ENCODE measurements at places on chromosomes 2 and 18. TPM values are rescaled to one million over a fixed set of nuclear protein-coding genes. Genes with fewer than 3 reads are reported as not detected.

Gene ANO7
- total RNA-seq = 3.8 TPM

Gene HOXD12
- total RNA-seq = 0.27 TPM

Gene MOGAT1
- not detected for total RNA-seq

Gene ATP6V1C2
- 0.09 TPM for total RNA-seq

Gene NYAP2
- not detected for total RNA-seq

Gene NT5C1B
- not detected for total RNA-seq

Gene CPLX4
- not detected for total RNA-seq

Gene ZCCHC2
- total RNA-seq = 16.7 TPM

Gene MEMO1
- 49.5 TPM for total RNA-seq

GRCh38 chr2:147488472-147488871 lies 356.4 kb upstream of the ACVR2A start:
- peaks cover 8% of the 10 kb centered on the region for H3K27me3 ChIP-seq
- no peaks in the 10 kb centered on the region for H3K36me3 ChIP-seq

GRCh38 chr18:11956371-11957308 lies 24.7 kb upstream of the IMPA2 start:
- no peak for DNase-seq
- no peak overlapping the region for H3K4me3 ChIP-seq
- no peak overlapping the region for H3K27ac ChIP-seq
- peaks cover 14% of the 10 kb centered on the region for H3K4me1 ChIP-seq

DNA sequence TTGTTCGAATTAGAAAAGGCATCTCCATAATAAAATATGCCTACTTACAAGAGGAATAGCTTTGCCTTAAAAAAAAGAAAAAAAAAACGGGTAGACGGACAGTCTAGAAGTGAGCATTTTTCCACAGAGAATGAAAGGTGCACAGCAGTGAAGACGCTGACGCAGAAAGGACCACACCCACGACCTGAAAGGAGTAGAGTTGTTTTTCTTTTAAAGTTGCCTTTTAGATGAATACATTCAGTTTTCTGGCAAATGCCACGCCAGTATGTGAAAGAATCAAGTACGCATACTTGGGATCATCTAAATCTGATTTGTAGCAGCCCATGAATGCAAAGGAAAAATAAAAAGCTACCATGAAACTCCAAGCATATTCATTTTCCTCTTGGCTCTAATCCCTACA lies 809.2 kb upstream of the SOX11 start:
- peaks cover 11% of the 10 kb centered on the region for H3K4me1 ChIP-seq
- no peak overlapping the region for H3K27ac ChIP-seq
- no peak for DNase-seq
- H3K36me3 ChIP-seq = no peaks in the 10 kb centered on the region

DNA sequence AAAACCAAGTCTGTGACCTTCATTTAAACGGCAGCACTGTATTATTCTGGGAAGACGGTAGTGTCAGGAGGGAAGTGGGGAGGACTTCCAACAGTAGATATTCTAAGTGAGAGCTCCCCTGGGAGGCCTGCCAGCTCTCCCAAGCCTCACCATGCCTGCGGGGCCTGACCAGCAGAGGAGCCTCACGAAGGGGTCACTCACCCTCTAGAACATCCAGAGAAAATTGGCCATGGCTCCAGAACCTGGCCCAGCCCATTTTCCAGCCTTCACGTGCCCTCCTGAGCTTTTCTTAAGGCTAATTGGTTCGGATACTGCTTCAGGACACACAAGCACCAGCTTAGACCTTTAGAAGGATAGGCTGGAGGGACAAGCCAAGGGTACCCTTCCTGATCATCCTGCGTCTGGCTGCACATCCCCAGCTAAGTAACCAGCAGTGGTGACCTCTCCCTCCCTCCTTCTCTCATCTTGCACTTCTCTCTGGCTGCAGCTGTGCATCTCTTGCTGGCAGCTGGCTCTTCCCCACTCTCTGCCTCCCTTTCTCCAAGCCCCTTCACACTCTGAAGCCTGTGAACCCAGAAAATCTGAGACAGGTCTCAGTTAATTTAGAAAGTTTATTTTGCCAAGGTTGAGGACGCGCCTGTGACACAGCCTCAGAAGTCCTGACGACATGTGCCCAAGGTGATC lies 120.1 kb upstream of the PKDCC start:
- no peaks in the 10 kb centered on the region for H3K27me3 ChIP-seq
- H3K4me1 ChIP-seq = peaks cover 62% of the 10 kb centered on the region
- H3K27ac ChIP-seq = peak overlapping the region; percentile 59
- no peak for DNase-seq
- peaks cover 1% of the 10 kb centered on the region for H3K36me3 ChIP-seq

DNA sequence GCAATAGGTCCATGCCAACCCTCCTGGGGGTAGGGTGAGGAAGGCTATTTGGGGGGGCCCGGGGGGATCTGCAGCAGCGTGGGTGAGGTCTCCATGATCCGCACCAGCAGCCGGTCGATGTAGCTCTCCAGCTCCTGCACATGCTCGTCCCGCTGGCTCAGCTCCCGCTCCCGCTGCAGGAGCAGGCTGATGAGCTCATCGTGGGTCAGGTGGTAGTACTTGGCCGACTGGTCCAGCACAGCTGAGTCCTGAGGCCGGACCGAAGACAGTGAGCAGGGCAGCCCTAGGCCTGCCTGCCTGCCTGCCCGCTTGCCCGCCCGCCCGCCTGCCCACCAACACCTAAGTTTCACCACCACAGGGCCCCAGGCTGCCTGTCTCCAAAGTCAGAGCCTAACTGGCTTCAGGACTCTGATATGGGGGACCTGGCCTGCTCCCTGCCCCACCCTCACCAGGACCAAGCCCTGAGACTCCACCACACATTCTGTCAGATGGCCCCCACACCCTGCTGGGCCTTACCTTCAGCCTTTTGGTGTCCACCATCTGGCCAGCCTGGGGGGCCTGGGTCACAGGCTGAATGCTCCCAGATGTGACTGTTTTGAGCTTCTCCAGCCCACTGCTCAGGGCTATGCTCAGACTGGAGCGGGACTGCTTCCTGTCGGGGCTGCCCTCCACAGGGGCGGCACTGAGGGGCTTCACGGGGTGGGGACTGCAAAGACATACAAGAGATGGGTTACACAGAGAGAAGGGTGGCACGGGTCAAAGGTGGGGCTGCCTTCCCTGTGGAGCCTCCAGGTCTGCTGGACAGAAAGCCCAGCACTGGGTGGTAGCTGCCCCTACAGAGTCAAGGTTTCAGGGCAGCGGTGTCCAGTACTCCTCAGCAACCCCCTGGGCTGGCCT lies 4.2 kb upstream of the SFXN5 start:
- no peak for DNase-seq
- H3K36me3 ChIP-seq = peaks cover 7% of the 10 kb centered on the region
- H3K4me1 ChIP-seq = peaks cover 11% of the 10 kb centered on the region
- H3K4me3 ChIP-seq = no peak overlapping the region
- H3K27ac ChIP-seq = no peak overlapping the region
- no peaks in the 10 kb centered on the region for H3K27me3 ChIP-seq

- H3K36me3 ChIP-seq = peaks cover 3% of the 10 kb centered on the region
- H3K27ac ChIP-seq = no peak overlapping the region
- H3K27me3 ChIP-seq = no peaks in the 10 kb centered on the region
- H3K4me1 ChIP-seq = peaks cover 7% of the 10 kb centered on the region
- DNase-seq = no peak
- no peak overlapping the region for H3K4me3 ChIP-seq
Observed at GRCh38 chr2:169511818-169512217, 2.3 kb downstream of the KLHL41 start.

- no peak overlapping the region for H3K27ac ChIP-seq
- H3K36me3 ChIP-seq = no peaks in the 10 kb centered on the region
- H3K27me3 ChIP-seq = no peaks in the 10 kb centered on the region
- peaks cover 11% of the 10 kb centered on the region for H3K4me1 ChIP-seq
Observed at GRCh38 chr18:41165625-41166024, 789.4 kb upstream of the PIK3C3 start.

DNA sequence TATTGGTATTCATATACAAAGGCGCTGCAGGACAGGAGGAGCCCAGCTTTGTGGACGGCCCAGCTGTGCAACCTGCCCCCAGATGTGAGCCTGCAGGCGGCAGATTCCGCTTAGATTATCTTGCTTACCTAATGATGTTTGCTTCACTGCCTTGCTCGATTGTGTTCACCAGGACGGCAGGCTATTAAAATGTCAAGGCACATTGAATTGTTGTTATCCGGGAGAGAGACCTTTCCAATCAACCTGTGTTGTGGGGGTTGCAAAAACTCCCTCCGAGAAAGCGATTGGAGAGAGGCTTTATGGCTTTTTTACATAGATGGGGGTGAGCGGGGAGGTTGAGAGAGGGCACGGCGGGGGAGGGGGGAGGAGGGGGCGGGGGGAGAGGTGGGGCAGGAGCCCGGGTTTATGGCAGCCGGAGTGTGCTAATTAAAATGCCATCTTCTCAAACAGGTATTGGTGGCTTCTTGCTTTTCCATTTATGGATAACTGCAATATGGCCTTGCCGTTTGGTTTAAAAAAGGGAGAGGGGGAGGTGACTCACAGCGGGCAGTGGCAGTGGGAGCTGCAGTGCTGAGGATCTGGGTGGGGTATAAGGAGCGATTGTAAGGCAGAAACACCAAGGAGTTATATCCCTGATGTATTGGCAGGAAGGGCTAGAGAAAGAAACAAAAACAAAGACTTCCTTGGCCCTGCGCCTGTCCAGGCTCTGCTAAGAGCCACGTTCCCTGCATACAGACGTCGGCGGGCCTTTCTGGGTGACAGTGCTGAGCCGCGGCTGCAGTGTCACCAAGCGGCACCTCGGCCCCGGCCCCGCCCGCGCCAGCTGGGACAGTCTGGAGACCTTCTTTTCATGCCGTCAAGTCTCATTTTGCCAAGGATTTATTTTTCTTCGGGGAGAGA lies 97.2 kb downstream of the INSIG2 start:
- H3K4me1 ChIP-seq = peaks cover 18% of the 10 kb centered on the region
- DNase-seq = no peak
- H3K36me3 ChIP-seq = no peaks in the 10 kb centered on the region
- peaks cover 13% of the 10 kb centered on the region for H3K27me3 ChIP-seq
- peak overlapping the region; percentile 96 for H3K27ac ChIP-seq

GRCh38 chr2:100921685-100922161 lies 80.4 kb upstream of the RPL31 start:
- H3K36me3 ChIP-seq = no peaks in the 10 kb centered on the region
- no peak overlapping the region for H3K27ac ChIP-seq
- no peak overlapping the region for H3K4me3 ChIP-seq
- peaks cover 14% of the 10 kb centered on the region for H3K27me3 ChIP-seq
- DNase-seq = no peak
- H3K4me1 ChIP-seq = peaks cover 16% of the 10 kb centered on the region

GRCh38 chr2:79393806-79394484 lies 118.9 kb upstream of the CTNNA2 start:
- H3K36me3 ChIP-seq = no peaks in the 10 kb centered on the region
- H3K27me3 ChIP-seq = no peaks in the 10 kb centered on the region
- no peak overlapping the region for H3K4me3 ChIP-seq
- H3K4me1 ChIP-seq = peaks cover 28% of the 10 kb centered on the region

GRCh38 chr2:23420840-23421476 lies 36.0 kb downstream of the KLHL29 start:
- no peaks in the 10 kb centered on the region for H3K27me3 ChIP-seq
- peaks cover 15% of the 10 kb centered on the region for H3K4me1 ChIP-seq
- no peak for DNase-seq
- H3K36me3 ChIP-seq = no peaks in the 10 kb centered on the region
- H3K4me3 ChIP-seq = no peak overlapping the region
- H3K27ac ChIP-seq = no peak overlapping the region

- peaks cover 29% of the 10 kb centered on the region for H3K4me1 ChIP-seq
- no peak overlapping the region for H3K4me3 ChIP-seq
- no peak for DNase-seq
- H3K27ac ChIP-seq = no peak overlapping the region
Observed at GRCh38 chr2:110680709-110681108, 2.8 kb upstream of the BUB1 start.

GRCh38 chr2:164260506-164260905 lies 360.8 kb downstream of the GRB14 start:
- H3K27ac ChIP-seq = no peak overlapping the region
- no peaks in the 10 kb centered on the region for H3K36me3 ChIP-seq
- DNase-seq = no peak
- peaks cover 6% of the 10 kb centered on the region for H3K27me3 ChIP-seq

DNA sequence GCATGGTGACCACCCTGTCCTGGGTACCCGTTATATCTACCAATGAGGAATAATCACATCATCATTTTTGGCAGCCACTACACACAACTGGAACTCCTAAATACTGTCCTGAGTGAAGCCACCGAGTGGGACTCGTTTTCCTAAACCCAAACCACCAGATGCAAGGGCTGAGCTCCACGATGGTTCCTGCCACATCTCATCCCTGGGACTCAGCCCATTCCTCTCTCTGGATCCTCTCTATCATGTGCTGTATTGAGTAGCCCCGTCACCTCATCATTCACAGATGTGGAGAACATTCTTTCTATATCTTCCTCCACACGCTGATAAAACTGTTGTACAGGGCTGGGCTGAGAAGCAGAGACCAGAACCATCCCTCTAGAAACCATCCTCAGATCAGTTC lies 79.4 kb upstream of the SMAD7 start:
- no peak overlapping the region for H3K27ac ChIP-seq
- DNase-seq = no peak
- H3K27me3 ChIP-seq = no peaks in the 10 kb centered on the region
- H3K36me3 ChIP-seq = no peaks in the 10 kb centered on the region
- H3K4me3 ChIP-seq = no peak overlapping the region

- peaks cover 22% of the 10 kb centered on the region for H3K27me3 ChIP-seq
- DNase-seq = no peak
- H3K4me1 ChIP-seq = peaks cover 6% of the 10 kb centered on the region
Observed at GRCh38 chr2:199488772-199489400, 31.1 kb upstream of the SATB2 start.

GRCh38 chr18:57301573-57302559 lies 50.5 kb upstream of the ST8SIA3 start:
- H3K4me1 ChIP-seq = no peaks in the 10 kb centered on the region
- no peaks in the 10 kb centered on the region for H3K36me3 ChIP-seq
- peaks cover 33% of the 10 kb centered on the region for H3K27me3 ChIP-seq
- H3K4me3 ChIP-seq = no peak overlapping the region
- no peak for DNase-seq

DNA sequence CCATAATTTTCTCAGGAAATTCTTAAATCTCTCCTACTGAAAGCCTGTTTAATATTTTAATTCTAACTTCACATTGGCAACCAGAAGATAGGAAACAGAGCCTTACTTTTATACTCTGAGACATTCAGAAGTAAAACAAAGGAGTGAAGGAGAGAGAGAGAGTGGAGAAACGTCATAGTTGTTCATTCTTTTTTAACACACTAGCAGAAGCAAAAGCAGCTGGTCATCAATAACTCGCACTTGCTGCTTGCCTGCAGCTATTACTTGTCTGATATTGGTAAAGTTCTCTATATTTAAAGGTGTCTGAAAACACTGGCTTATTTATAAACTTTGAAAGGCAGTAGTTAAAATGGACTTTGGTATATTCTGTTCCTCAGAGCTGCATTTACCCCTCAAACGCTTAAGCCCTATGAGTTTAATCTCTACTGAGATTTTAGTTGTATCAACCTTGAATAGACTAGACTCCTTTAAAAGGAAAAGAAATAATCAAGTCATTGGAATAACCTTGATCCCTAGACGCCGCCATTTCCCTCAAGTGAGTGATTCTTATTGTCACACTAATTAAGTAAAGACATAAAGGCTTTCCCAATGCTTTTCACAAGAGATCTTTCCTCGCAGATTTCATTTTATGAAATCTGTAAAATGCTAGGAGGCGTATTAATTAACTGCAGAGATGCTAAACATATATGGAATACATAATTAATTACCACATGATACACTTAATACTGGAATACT lies 182.0 kb downstream of the PID1 start:
- no peaks in the 10 kb centered on the region for H3K36me3 ChIP-seq
- no peak for DNase-seq
- H3K27ac ChIP-seq = peak overlapping the region; percentile 24
- no peak overlapping the region for H3K4me3 ChIP-seq
- peaks cover 35% of the 10 kb centered on the region for H3K4me1 ChIP-seq
- peaks cover 2% of the 10 kb centered on the region for H3K27me3 ChIP-seq

- H3K36me3 ChIP-seq = no peaks in the 10 kb centered on the region
- no peaks in the 10 kb centered on the region for H3K27me3 ChIP-seq
- H3K4me1 ChIP-seq = peaks cover 15% of the 10 kb centered on the region
- no peak overlapping the region for H3K27ac ChIP-seq
Observed at GRCh38 chr2:59277671-59278070, 1036.5 kb upstream of the FANCL start.

All from mesothelial cell of epicardium (in vitro differentiated cells).